ENCODE measurements at places on chromosomes 1 and 21. TPM values are rescaled to one million over a fixed set of nuclear protein-coding genes. Genes with fewer than 3 reads are reported as not detected.

DNA sequence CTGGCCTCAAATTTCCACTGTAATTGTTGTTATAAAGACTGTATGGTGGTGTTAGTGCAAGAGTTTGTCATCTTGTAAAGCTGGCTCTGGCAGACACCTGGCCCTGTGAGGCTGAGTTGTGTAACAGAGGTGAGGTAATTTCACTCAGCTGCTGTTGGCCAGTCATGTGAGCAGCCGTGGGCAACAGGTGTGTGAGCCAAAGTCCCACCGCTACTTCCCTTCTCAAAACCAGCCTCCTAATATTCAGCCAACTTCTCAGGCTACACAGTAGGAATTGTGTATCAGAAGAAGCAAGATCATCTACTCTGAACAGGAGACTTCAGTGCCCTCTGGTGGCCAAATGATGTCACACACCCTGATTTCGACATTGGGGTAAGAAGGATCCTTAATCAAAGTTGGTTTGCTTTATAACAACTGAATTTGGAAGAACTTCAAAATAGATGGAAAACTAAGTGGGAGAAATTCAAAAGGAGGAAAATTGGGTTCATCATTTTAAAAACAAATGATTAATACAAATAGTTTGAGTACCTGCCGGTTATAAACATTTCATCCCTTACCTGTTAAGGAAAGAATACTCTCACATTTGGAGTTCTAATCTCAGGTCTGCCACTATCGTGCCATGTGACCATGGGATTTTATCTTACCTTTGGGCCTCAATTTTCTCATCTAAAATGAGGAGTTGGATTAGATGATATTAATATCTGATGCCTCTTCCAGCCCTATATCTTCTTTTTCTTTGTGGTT lies 2.6 kb upstream of the CREG1 start:
- no peak overlapping the region for H3K27ac ChIP-seq
- H3K4me3 ChIP-seq: no peak overlapping the region
- H3K36me3 ChIP-seq: no peaks in the 10 kb centered on the region

GRCh38 chr1:91314643-91315042 lies 90.0 kb downstream of the HFM1 start:
- DNase-seq: no peak
- no peak overlapping the region for H3K4me3 ChIP-seq
- no peaks in the 10 kb centered on the region for H3K27me3 ChIP-seq
- no peak overlapping the region for H3K27ac ChIP-seq
- no peaks in the 10 kb centered on the region for H3K36me3 ChIP-seq
- no peaks in the 10 kb centered on the region for H3K4me1 ChIP-seq

DNA sequence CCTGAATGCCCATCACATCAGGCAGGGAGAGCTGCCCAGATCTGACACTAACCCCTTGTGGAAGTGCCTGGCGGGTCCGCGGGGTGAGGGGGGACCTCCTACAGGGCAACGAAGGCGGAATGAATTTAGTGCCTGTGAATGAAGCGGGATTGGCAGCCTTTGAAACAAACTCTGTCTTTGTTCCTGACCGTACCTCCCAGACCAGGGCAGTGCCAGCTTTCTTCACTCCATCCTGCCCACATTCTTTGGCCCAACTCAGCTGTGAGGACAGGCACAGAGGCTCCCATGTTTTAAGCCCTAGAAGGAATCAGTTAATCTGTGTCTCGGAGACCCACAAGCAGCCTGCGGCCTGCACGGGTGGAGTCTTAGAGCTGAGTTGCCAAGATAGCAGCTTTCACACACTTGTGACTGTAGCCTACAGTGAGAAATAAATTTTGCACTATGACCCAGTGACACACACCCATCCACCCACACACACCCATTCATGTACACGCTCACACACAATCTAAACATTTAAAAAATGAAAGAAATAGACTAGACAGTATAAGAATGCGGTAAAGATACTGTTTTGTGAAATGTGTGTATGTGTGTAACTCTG lies 60.1 kb upstream of the USP24 start:
- peaks cover 3% of the 10 kb centered on the region for H3K27me3 ChIP-seq
- H3K4me3 ChIP-seq: no peak overlapping the region
- DNase-seq: no peak
- H3K4me1 ChIP-seq: peaks cover 26% of the 10 kb centered on the region

Gene PTCH2
- 1.0 TPM for total RNA-seq

- no peak for DNase-seq
- no peaks in the 10 kb centered on the region for H3K36me3 ChIP-seq
- peaks cover 6% of the 10 kb centered on the region for H3K4me1 ChIP-seq
- H3K27ac ChIP-seq: no peak overlapping the region
- H3K4me3 ChIP-seq: no peak overlapping the region
- no peaks in the 10 kb centered on the region for H3K27me3 ChIP-seq
These were observed 122.3 kb downstream of the SYT2 start for GRCh38 chr1:202587859-202588485.

Gene MIXL1
- total RNA-seq: not detected

- peak overlapping the region; percentile 68 for H3K4me3 ChIP-seq
- peaks cover 26% of the 10 kb centered on the region for H3K36me3 ChIP-seq
- no peaks in the 10 kb centered on the region for H3K27me3 ChIP-seq
- peak overlapping the region; percentile 82 for H3K27ac ChIP-seq
- peaks cover 75% of the 10 kb centered on the region for H3K4me1 ChIP-seq
These were observed 22.4 kb downstream of the CAPZB start for GRCh38 chr1:19462781-19463503.

DNA sequence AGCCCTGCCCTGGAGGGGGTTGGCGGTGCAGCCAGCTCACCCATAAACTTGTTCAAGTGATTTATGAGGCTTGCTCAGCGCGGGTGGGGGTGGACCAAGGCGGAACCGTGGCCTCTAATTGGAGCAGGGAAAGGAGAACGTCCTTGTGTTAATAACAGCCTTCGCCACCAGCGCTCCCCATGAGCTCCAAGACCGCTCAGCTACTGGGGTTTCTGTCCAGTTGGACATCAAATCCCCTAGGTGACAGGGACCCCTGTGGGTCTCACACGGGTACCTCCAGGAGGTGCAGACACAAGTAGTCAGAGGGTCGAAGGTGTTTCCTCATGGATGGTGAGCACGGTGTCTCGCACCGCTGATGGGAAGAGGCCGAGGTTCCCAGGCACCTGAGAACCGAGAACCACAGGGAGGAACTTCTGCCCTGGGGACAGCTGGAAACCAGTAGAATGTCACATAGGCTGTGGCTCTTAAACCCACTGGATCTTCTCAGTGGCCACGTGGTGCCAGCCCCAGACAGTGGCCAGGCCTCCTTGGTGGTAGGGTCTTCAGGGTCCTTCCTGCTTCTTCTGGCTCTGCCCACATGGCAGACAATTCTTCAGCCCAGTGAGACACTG lies 3.7 kb upstream of the ACTRT2 start:
- no peaks in the 10 kb centered on the region for H3K4me1 ChIP-seq
- H3K27ac ChIP-seq: no peak overlapping the region
- no peak overlapping the region for H3K4me3 ChIP-seq
- no peak for DNase-seq
- H3K27me3 ChIP-seq: no peaks in the 10 kb centered on the region

Gene OR2G6
- total RNA-seq: not detected

Gene GCSAML
- total RNA-seq: 0.14 TPM

- H3K27me3 ChIP-seq: peaks cover 6% of the 10 kb centered on the region
- H3K4me1 ChIP-seq: peaks cover 6% of the 10 kb centered on the region
- H3K36me3 ChIP-seq: no peaks in the 10 kb centered on the region
- DNase-seq: no peak
These were observed 24.0 kb downstream of the SPATA21 start for GRCh38 chr1:16413191-16413590.

DNA sequence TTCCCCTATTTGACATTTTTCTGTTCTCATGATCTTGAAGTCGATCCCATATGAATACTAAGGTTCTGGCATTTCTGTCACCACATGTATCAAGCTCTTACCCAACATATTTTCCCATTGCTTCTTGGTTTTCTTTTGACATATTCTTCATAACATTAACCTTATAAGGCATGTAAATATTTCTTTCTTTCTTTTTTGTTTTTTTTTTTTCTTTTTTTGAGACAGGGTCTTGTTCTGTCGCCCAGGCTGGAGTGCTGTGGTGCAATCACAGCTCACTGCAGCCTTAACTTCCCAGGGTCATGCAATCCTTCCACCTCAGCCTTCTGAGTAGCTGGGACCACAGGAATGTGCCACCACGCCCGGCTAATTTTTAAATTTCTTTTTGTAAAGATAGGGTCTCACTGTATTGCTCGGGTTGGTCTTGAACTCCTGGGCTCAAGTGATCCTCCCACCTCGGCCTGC lies 33.1 kb upstream of the ERRFI1 start:
- no peaks in the 10 kb centered on the region for H3K4me1 ChIP-seq
- no peak for DNase-seq
- no peak overlapping the region for H3K4me3 ChIP-seq
- H3K27me3 ChIP-seq: peaks cover 9% of the 10 kb centered on the region

Gene MAST2
- total RNA-seq: 33.1 TPM

Gene PRPF38B
- 90.3 TPM for total RNA-seq

Gene ARPC5
- total RNA-seq: 149 TPM

Gene CYP4A22
- total RNA-seq: not detected

- H3K4me1 ChIP-seq: no peaks in the 10 kb centered on the region
- no peak overlapping the region for H3K27ac ChIP-seq
- H3K27me3 ChIP-seq: peaks cover 3% of the 10 kb centered on the region
- no peak overlapping the region for H3K4me3 ChIP-seq
These were observed 126.5 kb downstream of the CRYAA start for GRCh38 chr21:43295066-43295958.

DNA sequence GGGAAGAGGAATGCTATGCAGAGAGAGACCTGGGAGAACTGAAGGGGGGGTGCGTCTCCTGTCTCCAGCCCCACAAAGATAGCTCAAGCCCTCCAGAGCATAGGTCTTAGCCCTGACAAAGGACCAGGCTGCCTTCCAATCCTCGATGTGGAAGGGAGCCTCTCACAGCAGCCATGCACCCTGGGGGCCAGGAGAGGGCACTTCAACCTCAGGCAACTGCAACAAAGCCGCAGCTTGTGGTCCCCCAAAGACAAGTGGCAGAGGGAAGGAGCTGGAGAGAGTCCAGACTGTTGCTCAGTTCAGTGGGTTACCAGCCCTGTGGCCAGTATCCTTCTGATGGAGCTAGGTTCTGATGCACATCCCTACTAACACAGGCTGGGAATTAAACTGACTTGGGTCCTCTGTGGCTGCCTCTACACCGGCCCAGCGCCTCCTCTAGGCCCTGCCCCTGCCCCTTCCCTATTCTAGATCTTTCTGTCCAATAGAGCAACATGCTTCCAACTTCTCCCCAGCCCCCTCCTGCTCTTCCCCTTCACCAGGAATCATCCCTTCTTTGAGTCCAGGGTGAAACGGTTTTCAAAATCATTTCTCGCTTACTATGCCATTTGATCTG lies 100.7 kb upstream of the SPATA6 start:
- no peak for DNase-seq
- no peak overlapping the region for H3K27ac ChIP-seq
- no peaks in the 10 kb centered on the region for H3K36me3 ChIP-seq
- no peaks in the 10 kb centered on the region for H3K4me1 ChIP-seq

- H3K4me3 ChIP-seq: peak overlapping the region; percentile 69
- DNase-seq: peak; percentile 69
- H3K4me1 ChIP-seq: peaks cover 67% of the 10 kb centered on the region
- peaks cover 64% of the 10 kb centered on the region for H3K36me3 ChIP-seq
These were observed 135.7 kb upstream of the KRTAP19-8 start for GRCh38 chr21:31173881-31174555.

DNA sequence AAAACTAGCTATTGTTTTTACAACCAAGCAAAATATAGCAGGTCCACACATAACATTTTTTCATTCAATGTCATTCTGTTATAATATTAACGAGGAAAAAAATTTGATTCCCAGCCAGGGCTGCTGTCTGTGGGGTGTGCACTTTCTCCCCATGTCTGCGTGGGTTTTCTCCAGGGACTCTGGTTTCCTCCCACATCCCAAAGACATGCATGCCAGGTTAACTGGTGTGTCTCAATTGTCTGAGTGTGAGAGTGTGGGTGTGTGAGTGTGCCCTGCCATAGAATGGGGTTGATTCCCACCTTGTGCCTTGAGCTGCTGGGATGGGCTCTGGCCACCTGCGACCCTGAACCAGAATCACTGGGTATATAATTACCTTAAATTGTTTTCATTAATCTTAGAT lies 60.1 kb downstream of the MAP3K21 start:
- no peak overlapping the region for H3K27ac ChIP-seq
- H3K36me3 ChIP-seq: no peaks in the 10 kb centered on the region
- no peak overlapping the region for H3K4me3 ChIP-seq
- H3K4me1 ChIP-seq: no peaks in the 10 kb centered on the region

Gene DISP1
- total RNA-seq: 2.0 TPM

DNA sequence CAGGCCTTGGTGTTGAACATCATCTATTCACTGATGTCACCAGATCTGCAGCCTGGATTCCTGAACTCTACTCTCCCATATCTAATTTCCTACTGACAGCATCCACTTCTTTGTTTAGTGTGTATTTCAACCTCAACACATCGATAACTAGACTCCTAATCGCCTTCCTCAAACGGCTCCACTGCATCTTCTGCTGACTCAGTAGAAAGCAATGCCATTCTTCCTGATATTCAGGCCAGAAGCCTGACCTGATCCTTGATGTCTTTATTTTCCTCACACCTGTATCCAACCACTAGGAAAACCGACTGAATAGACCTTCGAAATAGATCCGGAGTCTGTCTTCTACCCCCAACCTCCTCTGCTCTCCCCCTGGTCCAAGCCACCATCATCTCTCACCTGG lies 466.9 kb downstream of the PCP4 start:
- no peak overlapping the region for H3K4me3 ChIP-seq
- no peaks in the 10 kb centered on the region for H3K4me1 ChIP-seq
- H3K36me3 ChIP-seq: no peaks in the 10 kb centered on the region
- H3K27ac ChIP-seq: no peak overlapping the region
- no peaks in the 10 kb centered on the region for H3K27me3 ChIP-seq
- DNase-seq: no peak

Measured in activated CD4-positive, alpha-beta T cell treated with anti-CD3 and anti-CD28 coated beads, Interleukin-2, amount 10 ng/mL, durations not matched to agents 24 days and 14 days (primary cell).